ENCODE measurements at places on chromosomes 12 and 14.

GRCh38 chr14:59303216-59303615 is 114.7 kb downstream of the DAAM1 start:
- DNase-seq = no peak

DNA sequence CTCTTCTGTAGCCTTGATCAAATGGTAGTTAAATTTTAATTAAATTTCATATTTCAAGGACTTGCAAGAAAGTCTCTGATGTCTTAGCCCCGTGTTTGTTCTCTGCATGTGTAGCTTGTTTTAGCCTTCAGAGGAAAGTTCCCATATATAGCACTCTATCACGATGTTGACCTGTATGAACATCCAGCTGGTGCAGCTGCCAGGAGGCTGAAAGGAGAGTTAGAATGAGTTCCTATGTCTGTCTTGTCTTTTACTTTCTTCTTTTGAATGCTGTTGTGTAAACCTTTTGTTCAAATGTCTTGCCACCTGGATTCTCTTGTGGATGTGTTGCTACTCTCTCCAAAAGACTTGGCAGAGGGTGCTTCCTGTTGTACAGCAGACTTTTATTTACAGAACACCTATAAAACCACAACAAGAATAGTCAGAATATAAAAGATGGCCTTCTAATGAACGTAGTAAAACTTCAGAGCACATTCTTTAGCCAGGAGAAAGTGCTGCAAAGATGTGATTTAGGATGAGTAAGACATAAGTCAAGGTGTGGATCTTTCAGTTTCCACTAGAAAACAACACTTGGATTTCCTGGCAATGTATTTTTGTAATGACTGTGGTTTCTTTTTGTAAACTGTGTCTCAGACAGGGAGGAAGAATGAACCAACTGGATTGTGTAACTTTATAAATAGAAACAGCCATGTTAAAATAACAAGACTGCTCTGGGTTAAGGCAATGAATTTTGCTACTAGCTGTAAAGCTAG is 17.2 kb downstream of the NAV3 start:
- DNase-seq = no peak

DNA sequence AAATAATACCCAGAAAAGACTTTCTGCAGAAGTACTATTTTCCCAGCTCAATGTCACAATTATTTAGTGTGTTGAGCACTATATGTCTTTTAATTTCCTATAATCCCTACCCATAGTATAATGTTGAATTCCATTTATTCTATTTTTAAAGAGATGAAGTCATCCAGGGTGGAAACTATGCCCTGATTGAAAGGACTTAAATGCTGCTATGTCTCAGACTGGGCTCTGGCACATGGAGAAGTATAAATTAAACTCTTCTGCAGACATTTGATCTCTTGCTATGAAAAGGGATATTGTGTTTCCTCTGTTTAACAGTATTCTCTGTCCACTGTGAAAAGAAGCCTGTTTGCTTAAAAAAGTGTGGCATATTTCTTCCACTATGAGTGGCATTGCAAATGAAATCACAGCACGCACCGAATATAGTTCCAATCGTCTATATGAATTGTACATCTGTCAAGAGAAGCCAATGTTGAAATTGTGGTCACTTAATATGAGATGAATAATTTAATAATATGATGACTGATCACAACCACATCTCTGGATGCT is 192.3 kb downstream of the BCAT1 start:
- no peak for DNase-seq

DNA sequence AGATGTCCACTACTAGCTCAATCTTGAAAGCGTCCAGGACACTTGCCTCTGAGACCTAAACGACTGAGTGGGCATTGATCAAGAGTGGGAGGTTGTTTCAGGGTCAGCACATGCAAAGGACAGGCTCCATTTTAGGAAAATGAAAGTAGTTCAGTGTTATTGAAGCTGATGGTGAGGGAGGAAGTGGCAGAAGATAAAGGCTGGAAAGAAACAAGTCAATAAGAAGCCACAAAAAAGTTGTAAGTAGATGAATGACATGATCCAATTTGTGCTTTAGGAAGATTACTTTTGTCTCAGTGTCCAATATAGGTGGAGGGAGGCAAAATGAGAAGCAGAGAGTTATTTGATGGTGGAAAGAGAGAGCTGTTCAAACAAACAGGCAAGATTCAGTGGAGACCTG is 22.0 kb downstream of the GPR65 start:
- no peak for DNase-seq

DNA sequence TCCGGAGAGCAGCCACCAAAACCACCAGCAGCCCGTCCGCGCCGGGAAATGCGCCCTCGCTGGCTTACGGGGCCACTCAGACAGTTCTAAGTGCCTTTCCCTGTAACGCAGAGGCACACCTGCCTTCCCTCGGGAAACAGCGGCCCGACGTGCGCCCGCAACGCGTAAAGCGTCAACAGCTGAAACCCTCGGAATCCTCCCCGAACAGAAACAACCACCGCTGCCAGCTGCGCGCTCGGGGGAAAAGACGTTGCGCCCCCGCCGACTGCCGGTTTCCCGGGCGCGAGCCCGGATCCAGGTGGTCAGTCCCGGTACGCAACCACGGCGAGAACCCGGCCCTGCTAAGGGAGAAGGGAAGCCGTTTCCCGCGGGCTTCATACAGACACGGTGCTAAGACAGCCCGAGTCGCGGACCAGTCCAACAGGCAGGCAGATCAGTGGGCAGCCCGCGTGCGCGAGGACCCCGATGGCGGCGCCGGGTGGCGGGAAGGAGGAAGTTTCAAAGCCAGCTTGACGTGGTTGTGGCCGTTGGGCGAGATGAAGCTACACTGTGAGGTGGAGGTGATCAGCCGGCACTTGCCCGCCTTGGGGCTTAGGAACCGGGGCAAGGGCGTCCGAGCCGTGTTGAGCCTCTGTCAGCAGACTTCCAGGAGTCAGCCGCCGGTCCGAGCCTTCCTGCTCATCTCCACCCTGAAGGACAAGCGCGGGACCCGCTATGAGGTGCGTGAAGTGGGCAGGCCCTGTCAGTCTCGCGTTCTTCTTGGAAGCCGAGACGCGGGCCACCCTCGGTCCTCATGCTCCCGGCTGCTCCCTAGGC is at the start of gene LRR1:
Gene LRR1 (plus strand): TSS at position 456 of the 816 bp plus-strand sequence. CDS start 81 bp downstream, at position 537.
- peak; percentile 80 for DNase-seq

Data from stimulated activated CD4-positive, alpha-beta T cell treated with anti-CD3 and anti-CD28 coated beads, Interleukin-4, amount 100 ng/mL, for 48 hours (primary cell).